ENCODE measurements at places on chromosomes 7 and 10.

DNA sequence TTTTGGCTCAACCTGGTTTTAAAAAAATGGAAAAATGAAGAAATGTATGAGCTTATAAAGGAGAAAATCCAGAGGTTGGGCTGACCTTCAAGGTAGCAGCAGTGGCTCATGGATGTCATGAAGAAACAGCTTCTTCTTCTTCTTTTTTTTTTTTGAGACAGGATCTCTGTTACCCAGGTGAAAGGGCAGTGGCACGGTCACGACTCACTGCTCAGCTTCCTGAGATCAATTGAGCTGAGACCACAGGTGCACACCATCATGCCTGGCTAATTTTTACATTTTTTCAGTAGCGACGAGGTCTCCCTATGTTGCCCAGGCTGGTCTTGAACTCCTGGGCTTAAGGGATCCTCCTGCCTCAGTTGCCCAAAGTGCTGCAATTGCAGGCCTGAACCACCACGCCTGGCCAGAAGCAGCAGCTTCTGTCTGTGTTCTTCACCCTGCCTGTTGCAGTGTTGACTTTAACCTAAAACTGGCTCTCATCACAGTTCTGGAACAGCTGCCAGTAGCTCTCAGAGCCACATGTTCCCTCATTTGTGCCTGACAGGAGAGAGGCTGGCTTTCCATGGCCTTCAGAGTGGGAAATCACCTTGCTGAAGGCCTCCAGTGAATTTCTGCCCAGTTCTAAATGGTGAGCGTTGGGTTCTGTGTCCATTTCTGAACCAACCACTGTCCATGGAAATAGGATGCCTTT, 117.7 kb downstream of the PFKFB3 start:
- DNase-seq: no peak

DNA sequence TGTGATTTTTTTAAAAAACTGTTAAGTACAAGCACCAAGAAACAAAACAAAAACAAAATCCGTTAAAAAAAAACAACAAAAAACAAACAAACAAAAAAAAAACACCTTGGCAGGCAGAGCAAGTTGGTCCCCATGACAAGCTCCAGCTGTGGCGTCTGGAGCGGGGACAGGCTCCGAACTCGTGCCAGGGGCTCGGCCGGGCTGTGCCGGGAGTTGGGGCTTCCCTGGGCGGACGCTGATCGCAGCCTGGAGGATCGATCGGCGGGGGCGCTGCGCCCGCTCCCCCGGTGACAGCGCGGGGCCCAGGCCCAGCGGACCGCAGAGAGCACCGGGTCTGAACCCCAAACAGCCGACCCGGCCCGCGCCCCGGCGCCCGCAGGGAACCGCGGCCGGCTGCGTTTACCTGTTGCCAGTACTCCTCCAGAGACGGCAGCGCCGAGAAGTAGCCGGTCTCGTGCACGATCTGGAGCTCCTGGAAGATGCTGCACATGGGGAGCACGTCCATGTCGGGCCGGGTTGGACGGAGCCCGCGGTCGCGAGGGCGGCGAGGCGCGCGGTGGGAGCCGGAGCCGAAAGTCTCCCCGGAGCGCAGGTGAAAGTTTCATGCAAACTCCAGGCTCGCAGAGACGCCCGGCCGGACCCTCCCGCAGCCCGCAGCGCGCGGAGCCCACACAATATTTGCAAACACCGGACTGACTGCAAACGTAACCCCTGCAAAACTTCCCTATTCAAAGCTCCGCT, at the start of gene KLF6:
TSS of gene KLF6 (minus strand) at position 700 of the 741 bp plus-strand sequence. CDS start at position 505, 195 bp downstream.
- DNase-seq: peak; percentile 80

DNA sequence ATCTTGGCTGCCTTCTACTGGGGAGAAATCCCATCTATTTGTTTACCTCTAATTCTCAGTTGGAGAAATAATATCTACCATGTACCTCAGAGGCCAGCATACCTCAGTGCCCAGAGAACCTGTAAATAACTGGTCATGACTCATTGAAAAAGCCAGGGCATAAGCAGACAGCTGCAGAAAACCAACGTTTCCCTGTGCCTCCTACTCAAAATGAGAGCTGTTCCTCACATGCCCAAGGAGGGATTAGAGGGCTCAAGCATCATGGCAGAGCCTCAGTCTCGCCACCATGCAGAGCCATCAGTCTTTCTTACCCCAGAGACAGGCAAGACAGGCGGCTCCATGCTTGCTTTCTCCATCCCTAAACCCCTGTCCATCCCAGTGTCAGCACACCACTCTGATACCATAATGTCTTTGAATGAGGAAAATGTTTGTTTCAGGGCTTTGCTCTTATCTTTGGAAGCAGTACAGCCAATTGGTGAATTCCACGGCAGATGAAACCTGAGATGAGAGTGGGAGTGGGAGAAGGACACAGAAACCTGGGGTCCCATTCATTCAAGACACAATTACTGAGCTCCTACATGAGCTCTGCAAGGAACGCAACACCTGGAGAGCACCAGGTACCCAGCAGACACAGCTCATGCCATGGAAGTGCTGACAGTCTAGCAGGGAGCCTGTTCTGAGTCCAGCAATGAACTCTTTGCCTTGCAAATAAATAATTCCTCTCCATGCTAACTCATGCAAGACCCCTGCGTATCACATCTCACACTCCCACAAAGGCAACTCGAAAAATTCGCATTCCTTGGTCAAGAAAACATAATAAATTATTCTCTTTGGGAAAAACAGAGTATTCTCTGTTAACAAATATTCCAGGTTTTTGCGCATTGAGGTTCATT, 21.1 kb downstream of the PON1 start:
- DNase-seq: no peak

- no peak for DNase-seq
Measured at GRCh38 chr10:122206471-122207065, 64.5 kb upstream of the BTBD16 start.

DNA sequence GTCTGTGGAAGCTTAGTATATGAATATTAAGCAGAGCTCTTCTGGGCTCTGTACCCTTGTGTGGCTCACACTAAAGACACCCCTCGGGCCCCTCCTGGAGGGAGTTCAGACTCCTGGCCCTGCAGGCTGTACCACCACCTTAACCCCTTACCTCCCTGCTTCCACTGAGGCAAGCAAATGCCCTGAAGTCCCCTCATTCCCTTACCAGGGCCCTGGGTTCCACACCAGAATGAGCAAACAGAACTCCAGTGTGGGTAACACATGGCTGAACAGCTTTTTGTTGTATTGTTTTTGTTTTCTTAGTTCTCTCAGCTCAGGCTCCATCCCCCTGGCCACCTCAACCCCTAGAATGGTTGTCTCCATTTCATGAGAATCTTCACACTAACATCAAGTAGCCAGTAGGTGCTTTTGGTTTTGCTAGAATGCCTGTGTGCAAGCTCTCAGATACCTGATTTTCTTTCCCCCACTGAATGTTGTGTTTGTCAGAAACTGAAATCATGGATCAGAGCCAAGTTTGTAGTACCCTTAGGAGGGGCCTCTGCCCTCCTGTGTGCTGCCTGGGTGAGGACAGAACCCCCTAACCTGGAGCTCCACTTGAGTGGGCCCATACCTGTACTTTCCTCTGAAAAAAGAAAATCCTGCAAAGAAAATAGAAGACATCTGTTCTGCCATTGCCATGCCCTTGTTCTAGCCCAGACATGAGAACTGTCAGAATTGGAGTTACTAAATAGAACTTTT, 2.8 kb upstream of the WAPL start:
- no peak for DNase-seq

GRCh38 chr10:241451-241850, 106.2 kb downstream of the ZMYND11 start:
- DNase-seq: no peak

DNA sequence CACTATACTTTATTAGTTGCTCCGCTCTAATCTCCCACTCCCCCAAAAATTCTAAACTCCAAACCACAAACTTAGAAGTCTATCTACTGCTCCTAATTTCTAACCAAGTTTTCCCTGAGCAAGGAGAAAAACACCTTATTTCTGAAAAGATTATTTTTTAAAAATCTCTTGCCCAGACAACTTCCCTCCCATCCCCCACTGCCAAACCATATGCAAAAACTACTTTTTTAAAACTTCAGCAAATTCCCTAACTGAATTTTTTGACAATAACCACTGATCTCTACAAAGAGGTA, 1.9 kb downstream of the UBE2H start:
- no peak for DNase-seq

DNA sequence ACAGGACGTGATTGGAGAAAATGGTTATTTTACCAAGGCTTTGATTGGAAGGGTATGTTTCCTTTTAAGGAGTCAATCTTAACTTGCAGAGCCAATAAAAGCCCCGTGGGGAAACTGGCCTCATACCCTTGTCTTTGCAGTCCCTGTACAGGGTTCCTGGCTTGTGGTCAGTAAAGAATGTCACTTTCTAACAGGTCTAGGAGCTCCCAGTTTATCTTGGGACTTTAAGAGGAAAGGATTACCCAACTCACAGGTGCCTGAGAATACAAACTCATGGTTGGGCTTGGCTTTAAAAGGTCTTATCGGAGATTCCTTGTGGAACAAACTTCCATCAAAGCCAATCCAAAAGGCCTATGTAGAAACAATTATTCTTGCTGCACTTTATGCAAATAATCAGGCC, 221.8 kb downstream of the PHF14 start:
- DNase-seq: no peak

DNA sequence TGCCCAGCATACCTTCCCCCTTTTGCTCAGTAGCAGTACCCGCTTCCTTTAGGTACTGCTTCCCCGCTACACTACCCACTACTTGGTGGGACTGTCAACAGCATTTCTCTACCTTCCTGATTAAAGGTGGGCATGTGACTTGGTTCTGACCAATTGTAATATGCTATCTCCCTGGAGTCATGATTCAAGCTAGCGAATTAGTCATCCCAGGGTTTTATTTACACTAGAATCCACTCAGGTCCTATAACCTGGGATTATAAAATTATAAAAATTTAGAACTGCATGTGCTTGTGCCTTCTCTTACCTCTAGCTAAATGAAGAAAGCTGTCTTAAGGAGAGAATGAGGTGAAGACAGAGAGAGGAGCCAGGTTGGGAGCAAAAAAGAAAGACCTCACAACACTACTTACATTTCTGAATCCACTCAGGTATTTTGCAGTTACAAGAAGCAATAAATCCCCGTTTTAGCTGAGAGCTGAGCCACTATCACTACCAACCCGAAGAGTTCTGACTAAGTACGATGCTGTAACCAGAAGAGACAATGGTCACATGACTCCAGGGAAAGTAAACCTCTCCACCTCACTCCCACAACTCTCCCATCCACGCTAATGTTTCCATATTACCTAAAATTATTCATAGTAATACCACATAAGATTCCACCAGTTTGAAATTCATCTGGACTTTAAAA, 9.7 kb downstream of the GBX1 start:
- DNase-seq: no peak

- DNase-seq: peak; percentile 45
Measured at GRCh38 chr7:143393267-143394041, 12.3 kb downstream of the ZYX start.

GRCh38 chr7:104225451-104225850, 17.6 kb upstream of the ORC5 start:
- DNase-seq: no peak

DNA sequence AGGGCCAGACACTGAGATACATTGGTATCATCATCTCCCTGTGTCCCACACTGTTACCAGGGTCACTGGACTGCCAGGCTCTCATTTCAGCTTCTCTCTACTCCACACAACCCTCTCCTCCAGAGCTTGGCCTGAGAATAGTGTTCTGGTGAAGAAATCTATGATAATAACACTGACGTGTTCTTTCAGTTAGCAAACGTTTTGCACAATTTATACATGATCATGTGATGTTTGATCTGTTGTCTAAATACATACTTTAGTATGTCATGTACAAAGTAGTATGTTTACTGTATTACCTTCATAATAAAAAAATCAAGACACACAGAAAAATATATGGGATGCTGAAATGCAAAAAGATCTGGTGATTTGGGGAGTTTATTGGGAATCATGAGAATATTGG, 5.0 kb downstream of the SLC16A9 start:
- DNase-seq: no peak

All from right forelimb (tissue), 1 donor.